Right cardiac atrium (tissue), 5 donors: ENCODE measurements at places on chromosomes 7 and 10. TPM values are rescaled to one million over a fixed set of nuclear protein-coding genes. Genes with fewer than 3 reads are reported as not detected.

GRCh38 chr7:151239837-151240459 is 7.7 kb downstream of the CHPF2 start:
- no peak for DNase-seq

- no peak for DNase-seq
Observed at GRCh38 chr10:124174673-124175645, 81.6 kb upstream of the CHST15 start.

DNA sequence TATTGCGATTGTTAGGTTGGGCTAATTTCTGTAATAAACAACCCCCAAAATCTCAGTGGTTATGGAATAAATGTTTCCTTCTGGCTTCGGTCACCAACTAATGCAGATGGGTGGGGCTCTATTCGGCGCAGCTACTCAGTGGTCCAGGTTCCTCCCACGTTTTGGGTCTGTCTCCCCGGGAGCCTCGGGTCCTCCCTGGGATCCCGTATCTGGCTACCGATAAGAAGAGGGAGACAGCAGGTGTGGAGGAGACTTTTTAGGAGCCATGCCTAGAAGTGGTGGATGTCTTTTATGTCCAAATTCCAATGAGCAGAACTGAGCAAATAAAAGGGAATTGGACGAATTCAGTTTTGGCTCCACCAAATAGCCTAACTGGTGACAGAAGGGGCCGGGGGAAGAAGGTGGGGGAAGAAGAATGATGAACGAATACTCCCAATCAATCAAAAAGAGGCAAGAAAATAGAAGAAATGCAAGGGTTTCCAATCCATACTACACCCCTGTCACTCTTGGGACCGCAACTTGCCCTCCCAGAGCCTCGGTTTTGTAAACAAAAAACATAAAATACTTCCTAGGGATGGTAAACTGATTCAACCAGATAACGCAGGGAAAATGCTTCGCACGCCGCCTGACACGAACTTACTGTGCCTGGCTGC is 498 bp upstream of the C10orf53 start:
- DNase-seq = no peak

DNA sequence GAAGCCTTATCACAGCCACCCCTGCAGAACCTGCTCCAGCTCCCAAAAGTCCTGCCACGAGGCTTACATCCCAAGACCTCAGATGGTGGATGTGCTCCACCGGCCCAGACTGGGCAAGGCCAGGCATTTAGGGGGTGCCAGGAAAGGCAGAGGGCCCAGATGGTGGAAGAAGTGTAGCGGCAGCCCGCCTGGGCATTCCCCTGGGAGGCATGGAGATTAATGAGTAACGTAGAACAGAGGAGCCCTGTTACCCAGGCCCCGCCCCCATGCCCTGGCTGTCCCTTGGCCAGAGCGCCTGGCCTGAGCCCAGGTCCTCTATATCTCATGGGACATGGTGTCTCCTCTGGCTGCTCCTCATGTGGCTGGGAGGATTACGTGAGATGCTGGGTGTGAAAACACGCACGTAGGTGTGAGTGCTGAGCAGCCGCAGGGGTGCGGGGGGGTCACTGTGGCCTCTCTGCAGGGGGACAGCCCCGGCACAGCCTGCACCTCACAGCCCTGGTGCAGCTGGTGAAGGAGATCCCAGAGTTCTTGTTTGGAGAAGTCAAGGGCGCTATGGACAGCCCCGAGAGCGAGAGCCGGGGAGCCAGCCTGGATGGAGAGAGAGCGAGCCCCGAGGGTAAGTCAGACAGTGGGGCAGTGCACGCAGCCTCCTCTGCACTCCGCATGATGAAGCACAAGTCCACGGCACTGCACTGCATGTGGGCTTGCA is 52.9 kb downstream of the ZNF467 start:
- DNase-seq = peak; percentile 95

DNA sequence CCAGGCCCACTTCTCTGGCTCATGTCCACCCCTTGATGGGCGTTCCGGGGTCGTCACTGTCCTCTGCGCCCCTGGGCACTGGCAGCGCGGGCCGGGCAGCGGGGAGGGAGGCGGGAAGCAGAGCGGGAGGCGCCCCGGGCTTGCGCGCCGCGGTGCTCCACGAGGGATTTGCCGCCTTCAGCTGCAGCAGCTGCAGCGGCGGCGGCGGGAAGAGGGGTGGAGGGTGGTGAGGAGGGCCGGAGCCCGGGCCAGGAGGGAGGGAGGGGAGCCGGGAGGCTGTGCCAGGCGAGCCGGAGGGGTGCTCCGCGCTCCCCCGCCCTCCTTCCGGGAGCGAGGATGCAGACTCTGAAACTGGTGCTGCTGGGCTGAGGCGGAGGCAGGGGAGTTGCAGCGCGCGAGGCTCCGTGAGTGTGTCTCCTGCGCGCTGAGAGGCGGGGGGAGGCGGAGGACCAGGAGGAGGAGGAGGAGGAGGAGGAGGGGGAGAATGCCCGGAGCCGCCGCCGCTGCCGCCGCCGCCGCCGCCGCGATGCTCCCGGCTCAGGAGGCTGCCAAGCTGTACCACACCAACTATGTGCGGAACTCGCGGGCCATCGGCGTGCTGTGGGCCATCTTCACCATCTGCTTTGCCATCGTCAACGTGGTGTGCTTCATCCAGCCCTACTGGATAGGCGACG is at the start of gene LHFPL3:
Gene LHFPL3, plus strand, starts transcription at position 308 of the 674 bp plus-strand sequence.
- peak; percentile 51 for DNase-seq

DNA sequence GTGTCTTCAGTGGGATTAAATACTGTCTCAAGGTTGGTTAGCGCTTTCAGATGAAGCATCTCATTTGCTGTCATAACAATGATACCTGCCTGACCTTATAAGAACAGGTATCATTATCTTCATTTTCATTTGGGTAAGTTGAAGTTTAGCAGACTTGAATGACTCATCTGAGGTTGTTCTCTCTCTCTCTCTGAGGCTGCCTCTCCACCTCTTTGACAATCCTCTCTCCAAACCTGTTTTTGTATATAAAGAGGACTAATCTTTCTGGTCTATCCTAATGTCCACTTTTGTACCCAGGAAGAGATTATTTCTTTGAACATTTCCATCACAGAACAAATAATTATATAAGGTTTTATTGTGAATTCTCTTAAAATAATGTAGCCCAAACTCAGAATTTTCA is 291.4 kb downstream of the KLF6 start:
- DNase-seq = no peak

DNA sequence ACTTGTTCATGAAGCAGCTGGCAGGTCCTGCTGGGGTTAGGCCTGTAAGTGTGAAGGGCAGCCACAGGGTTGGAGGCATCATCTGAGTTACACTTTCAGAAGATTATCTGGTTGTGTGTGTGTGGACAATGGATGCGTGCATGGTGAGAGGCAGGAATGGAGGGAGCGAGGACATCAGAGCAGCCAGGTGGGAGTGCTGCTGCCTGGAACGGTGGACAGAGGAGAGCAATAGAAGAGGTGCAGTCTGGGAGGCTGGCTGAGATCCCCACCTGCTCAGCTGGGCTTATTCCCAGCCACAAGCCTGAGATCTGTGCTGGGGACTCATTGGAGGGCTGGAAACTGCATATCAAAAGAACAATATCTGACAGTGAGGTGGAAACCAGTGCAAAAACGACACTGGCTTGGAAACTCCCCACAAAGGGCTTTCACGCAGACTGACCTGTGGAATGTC is 17.9 kb downstream of the ZNF488 start:
- DNase-seq = no peak

DNA sequence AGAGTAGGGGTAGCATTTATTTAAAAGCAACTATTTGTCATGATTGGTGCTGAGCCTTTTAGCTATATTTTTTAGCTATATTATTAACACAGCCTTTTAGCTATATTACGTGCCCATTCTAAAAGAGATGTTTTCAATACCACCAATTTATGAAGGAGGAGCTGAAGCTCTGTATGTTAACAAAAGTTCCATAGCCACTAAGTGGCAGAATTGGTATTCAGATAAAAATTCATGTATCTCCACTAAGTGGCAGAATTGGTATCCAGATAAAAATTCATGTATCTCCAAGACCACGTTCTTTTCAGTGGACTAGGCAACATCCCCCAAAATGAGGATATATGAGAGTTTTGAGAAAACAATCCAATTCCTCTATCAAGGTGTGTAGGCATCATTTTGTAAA is 268.6 kb downstream of the HGF start:
- DNase-seq = no peak

DNA sequence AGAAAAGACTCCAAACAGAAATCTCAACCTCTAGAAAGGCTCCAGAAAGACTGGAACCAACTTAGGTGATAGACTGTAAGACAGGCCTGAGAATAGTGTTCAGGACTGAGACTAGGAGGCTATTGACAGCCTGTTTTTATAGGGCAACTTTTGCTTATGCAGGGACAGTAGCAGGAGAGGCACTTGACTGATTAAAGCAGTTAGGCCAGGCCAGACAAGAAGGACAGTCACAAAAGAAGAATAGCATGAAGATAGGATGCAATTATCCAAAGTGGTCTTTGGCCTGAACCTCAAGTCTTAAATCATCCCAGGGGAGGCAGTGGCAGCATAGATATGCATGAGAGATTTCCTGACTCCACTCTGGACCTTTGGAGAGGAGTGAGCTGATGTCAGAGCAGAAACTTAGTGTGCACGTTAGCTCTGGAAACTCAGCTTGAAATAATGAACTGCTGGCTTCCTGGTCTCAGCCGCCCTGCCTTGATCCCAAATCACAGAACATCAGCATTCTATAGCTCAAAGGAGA is 290.6 kb downstream of the SORCS3 start:
- no peak for DNase-seq

PPP2R2D gene
- total RNA-seq = 35.4 TPM

TRIM50 gene
- total RNA-seq = 0.17 TPM

SLC12A9 gene
- 9.3 TPM for total RNA-seq
